ENCODE measurements at places on chromosomes 11 and 22. TPM values are rescaled to one million over a fixed set of nuclear protein-coding genes. Genes with fewer than 3 reads are reported as not detected.

The DGAT2 gene
- 1.3 TPM for total RNA-seq

The DDI1 gene
- not detected for total RNA-seq

The PATE2 gene
- 0.19 TPM for total RNA-seq

The SEC14L6 gene
- 0.19 TPM for total RNA-seq

The ZFTA gene
- 24.7 TPM for total RNA-seq

The NXPE4 gene
- total RNA-seq, result not detected

The GPHA2 gene
- total RNA-seq, result not detected

The OR8A1 gene
- total RNA-seq, result not detected

The ARHGAP32 gene
- total RNA-seq, result 8.8 TPM

The MRPL16 gene
- 32.3 TPM for total RNA-seq

The DEUP1 gene
- not detected for total RNA-seq

The SULT4A1 gene
- total RNA-seq, result 0.98 TPM

The CHRM1 gene
- not detected for total RNA-seq

The PHLDA2 gene
- total RNA-seq, result 8.8 TPM

The FGF4 gene
- not detected for total RNA-seq

The OR51B2 gene
- not detected for total RNA-seq

The NXPE1 gene
- total RNA-seq, result not detected

The GPR83 gene
- total RNA-seq, result not detected

The SSTR3 gene
- total RNA-seq, result not detected

The CCDC117 gene
- total RNA-seq, result 19.9 TPM

The CARD18 gene
- total RNA-seq, result not detected

The APOL5 gene
- not detected for total RNA-seq

The P2RY2 gene
- 3.3 TPM for total RNA-seq

The LRRN4CL gene
- total RNA-seq, result 0.19 TPM

The NFAM1 gene
- total RNA-seq, result not detected

The DKK3 gene
- total RNA-seq, result 251 TPM

The HEPN1 gene
- total RNA-seq, result 0.33 TPM

The IL18 gene
- total RNA-seq, result 0.19 TPM

The CAT gene
- 42.8 TPM for total RNA-seq

The C1QTNF5 gene
- 111 TPM for total RNA-seq

The CECR2 gene
- total RNA-seq, result 0.10 TPM

Data from vein endothelial cell (primary cell).